PC-9 (cell line): ENCODE measurements at places on chromosomes 6 and 20. TPM values are rescaled to one million over a fixed set of nuclear protein-coding genes. Genes with fewer than 3 reads are reported as not detected.

GRCh38 chr6:37731371-37731770 is 33.7 kb upstream of the MDGA1 start:
- no peak for DNase-seq
- H3K4me1 ChIP-seq: no peaks in the 10 kb centered on the region
- no peaks in the 10 kb centered on the region for H3K27me3 ChIP-seq
- no peaks in the 10 kb centered on the region for H3K36me3 ChIP-seq

GRCh38 chr6:54899986-54900385 is 53.4 kb downstream of the FAM83B start:
- H3K27ac ChIP-seq: no peak overlapping the region
- H3K27me3 ChIP-seq: no peaks in the 10 kb centered on the region
- H3K4me1 ChIP-seq: peaks cover 8% of the 10 kb centered on the region
- no peak for DNase-seq
- no peak overlapping the region for H3K4me3 ChIP-seq

GRCh38 chr20:34708621-34709043 is 4.5 kb downstream of the TP53INP2 start:
- H3K27ac ChIP-seq: no peak overlapping the region
- no peaks in the 10 kb centered on the region for H3K27me3 ChIP-seq
- no peaks in the 10 kb centered on the region for H3K36me3 ChIP-seq

DNA sequence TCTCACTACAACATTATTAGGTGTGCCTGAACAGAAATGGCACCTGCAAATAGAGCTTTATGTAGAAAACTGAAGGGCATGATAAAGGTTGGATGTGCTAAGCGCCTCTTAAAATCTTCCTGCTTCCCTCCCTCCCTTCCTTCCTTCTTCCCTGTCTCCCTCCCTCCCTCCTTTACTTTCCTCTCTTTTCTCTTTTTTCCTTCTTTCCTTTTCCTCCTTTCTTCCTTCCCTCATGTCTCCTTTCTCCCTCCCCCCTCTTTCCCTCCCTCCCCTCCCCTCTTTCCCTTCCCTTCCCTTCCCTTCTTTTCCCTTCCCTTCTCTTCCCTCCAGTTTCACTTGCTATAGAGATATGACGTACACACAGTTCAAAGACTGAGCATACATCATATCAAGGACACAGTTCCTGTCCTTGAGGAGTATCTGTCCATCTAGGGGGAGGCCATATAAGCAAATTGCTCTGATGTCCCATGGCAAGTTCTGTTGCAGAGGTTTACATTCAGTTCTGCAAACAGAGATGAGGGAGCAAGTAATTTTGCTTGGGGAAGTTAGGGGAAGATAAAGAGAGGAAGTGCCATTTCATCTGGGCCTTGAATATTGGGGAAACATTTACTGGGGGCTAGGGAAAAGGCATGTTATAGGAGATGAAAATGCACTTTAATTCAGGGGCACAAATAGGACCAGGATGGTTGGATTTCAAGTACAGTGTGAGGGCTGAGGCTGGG is 79.0 kb upstream of the EEF1E1 start:
- no peak for DNase-seq
- no peak overlapping the region for H3K4me3 ChIP-seq
- H3K36me3 ChIP-seq: no peaks in the 10 kb centered on the region
- no peak overlapping the region for H3K27ac ChIP-seq
- no peaks in the 10 kb centered on the region for H3K27me3 ChIP-seq

DNA sequence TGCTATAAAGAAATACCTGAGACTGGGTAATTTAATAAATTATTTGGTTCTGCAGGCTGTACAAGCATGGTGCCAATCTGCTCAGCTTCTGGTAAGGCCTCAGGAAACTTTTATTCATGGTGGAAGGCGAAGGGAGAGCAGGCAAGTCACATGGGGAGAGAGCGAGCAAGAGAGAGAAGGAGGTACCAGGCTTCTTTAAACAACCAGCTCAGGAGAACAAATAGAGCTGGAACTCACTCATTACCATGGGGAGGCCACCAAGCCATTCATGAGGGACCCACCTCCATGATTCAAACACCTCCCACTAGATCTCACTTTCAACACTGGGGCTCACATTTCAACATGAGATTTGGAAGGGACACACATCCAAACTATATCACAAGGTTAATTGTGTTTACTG is 44.9 kb upstream of the CRISP1 start:
- no peak for DNase-seq
- H3K27ac ChIP-seq: no peak overlapping the region
- no peaks in the 10 kb centered on the region for H3K4me1 ChIP-seq
- H3K36me3 ChIP-seq: no peaks in the 10 kb centered on the region
- H3K4me3 ChIP-seq: no peak overlapping the region

DNA sequence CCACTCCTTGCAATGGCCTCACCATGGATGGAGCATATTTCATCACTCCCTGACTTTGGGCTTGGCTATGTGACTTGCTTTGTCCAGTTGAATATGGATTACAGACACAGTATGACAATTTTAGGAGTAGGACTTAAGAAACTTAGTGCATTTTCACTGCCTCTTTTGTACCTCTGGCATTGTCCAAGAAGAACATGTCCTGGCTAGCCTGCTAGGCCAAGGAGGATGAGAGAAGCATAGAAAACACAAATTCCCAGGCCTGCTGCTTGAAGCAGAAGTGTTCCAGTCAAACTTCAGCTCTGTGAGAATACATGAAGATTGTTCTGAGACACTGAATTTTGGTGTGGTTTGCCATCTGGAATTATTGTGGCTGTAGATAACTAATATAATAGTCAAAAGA is 3.1 kb upstream of the MCHR2 start:
- no peaks in the 10 kb centered on the region for H3K27me3 ChIP-seq
- H3K4me1 ChIP-seq: no peaks in the 10 kb centered on the region
- H3K4me3 ChIP-seq: no peak overlapping the region
- H3K36me3 ChIP-seq: no peaks in the 10 kb centered on the region
- no peak for DNase-seq
- H3K27ac ChIP-seq: no peak overlapping the region

DNA sequence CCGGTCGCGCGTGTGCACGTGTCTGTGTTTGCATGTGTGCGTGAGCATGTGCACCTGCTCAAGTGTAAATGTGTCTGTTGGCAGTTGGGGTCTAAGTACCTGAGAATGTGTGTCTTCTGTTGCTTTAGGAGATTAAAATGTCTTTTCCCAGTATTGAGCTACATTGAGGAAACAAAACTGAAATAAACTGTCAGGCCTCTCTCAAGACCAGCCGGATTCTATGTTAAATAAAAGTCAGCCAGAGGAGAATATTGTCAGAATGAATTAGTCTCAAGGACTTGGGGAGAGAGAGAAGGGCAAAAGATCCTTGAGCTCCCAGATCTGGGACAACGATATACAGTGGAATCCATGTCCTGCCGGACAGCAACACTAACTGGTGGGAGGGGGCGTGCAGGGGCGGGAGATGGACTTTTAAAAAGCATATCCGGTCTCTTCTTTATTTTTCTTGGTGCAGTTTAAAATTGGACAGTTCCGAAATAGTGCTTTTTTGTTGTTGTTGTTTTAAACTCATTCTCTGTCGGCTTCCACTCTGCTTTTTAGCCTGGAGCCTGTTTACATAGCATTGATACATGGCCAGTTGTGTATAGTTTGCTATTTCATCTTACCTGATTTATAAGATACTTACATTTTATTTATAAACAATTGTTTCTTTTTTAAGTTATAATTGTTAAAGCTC is 3.3 kb upstream of the TBX18 start:
- no peak overlapping the region for H3K4me3 ChIP-seq
- H3K27me3 ChIP-seq: no peaks in the 10 kb centered on the region
- no peaks in the 10 kb centered on the region for H3K36me3 ChIP-seq

DNA sequence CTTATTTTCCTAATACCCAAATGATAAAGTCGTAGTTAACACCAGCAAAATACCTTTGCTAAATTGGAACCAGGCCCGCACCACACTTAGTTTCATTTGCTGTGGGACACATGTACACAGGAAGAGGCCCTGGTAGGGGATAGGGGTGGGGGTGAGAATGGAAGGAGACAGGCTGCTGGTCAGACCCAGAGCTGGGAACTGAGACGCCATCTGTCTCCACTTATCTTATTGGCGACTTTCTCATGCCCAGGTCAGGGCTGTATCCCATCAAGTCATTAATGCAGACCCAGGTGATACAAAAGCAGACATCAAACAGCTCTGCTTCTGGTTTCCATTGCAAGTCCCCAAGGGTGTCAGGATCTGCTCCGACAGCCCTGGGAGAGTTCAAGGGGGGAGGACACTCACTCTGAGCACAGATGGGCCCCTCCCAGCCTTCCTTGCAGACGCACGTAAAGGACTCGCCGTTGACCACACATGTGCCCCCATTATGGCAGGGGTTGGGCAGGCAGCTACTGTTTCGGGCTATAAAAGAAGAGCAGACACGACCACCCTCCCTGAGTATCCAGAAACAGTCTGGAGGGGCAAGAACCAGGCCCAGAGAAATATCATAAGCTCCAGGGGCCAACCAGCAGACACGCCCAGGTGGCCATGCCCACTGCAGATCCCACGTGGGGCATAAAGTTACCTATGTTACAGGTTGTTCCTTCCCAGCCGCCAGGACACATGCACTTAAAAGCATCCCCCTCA is 29.2 kb downstream of the JAG1 start:
- no peak overlapping the region for H3K27ac ChIP-seq
- peaks cover 33% of the 10 kb centered on the region for H3K36me3 ChIP-seq
- no peak overlapping the region for H3K4me3 ChIP-seq
- DNase-seq: no peak

DNA sequence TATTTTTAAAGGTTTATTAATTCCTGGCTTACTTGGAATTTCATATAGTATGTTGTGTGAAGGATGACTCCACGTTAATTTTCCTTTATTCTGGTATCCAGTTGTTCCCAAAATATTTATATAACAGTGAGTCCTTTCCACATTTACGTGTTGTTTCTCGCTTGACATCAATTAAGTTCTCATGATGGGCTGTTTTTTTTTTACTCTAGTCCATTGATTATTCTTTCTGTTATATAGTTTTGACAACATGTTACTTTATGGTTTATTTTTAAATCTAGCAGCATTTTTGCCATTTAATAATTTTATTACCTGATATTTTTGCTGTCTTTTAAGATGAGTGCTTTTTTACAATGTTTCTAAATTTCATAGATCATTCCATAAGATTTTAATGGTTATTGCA is 6.7 kb downstream of the TRIM40 start:
- no peaks in the 10 kb centered on the region for H3K27me3 ChIP-seq
- no peak overlapping the region for H3K27ac ChIP-seq
- H3K4me1 ChIP-seq: no peaks in the 10 kb centered on the region
- H3K36me3 ChIP-seq: no peaks in the 10 kb centered on the region

- no peaks in the 10 kb centered on the region for H3K27me3 ChIP-seq
- H3K36me3 ChIP-seq: no peaks in the 10 kb centered on the region
- H3K4me3 ChIP-seq: no peak overlapping the region
- DNase-seq: no peak
- no peak overlapping the region for H3K27ac ChIP-seq
- no peaks in the 10 kb centered on the region for H3K4me1 ChIP-seq
Measured at GRCh38 chr20:53517146-53517545, 76.5 kb downstream of the ZNF217 start.

DNA sequence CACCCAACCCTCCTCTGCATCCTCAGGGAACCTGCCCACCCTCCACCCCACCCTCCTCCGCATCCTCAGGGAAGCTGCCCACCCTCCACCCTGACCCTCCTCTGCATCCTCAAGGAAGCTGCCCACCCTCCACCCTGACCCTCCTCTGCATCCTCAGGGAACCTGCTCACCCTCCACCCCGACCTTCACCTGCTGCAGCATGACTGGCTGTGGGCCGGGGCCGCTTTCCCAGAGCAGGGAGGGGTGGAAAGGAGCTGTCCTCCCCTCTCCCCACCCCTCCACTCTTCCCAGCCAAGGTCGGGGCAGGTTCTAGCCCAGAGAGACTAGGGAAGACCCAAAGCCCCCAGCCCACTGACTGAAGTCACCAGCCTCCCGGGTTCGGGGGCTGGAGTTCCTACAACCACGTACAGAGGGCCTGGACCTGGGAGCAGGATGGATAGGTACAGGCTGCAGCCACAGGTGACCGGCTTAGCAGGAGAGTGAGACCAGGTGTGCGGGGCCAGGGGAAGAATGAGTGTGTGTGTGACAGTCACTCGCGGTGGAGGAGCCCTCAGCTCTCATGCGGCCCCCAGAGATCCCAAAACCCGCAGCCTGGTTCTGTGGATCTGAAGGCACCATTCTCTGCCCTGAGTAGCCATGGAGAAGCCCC is 11.6 kb downstream of the EEF1A2 start:
- DNase-seq: no peak
- H3K27me3 ChIP-seq: peaks cover 16% of the 10 kb centered on the region; the same call in 1 of the 2 replicates
- no peaks in the 10 kb centered on the region for H3K36me3 ChIP-seq
- 0 out of 2 replicates have a peak, but pooled peaks cover 6% of the 10 kb centered on the region for H3K4me1 ChIP-seq
- H3K27ac ChIP-seq: no peak overlapping the region

Gene CLDN20
- not detected in 2 replicates for total RNA-seq

Gene TXLNB
- 0.09 TPM in 1 of 2 replicates, not detected in the other for total RNA-seq

Gene SPDEF
- 0.85 and 1.4 TPM in 2 replicates for total RNA-seq

Gene UTRN
- 108 and 125 TPM in 2 replicates for total RNA-seq

Gene BPIFB2
- total RNA-seq: not detected in 2 replicates

Gene F13A1
- not detected in 2 replicates for total RNA-seq
